ENCODE measurements at places on chromosomes 5 and 9.

DNA sequence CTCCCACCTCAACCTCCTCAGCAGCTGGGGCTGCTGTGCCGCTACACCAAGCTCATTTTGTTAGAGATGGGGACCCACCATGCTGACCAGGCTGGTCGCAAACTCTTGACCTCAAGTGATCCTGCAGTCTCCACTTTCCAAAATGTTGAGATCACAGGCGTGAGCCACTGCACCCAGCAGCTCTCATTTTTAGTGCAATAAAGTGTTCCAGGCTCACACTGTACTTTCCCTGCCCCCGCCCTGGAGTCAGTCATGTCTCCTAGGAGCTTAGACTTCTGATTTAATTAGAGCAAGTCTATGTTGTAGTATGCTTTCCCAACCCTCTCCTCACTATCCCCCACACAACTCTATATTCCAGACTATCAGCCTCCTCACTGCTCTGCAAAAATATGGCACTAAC, 238.0 kb upstream of the ACTBL2 start:
- no peak for DNase-seq

DNA sequence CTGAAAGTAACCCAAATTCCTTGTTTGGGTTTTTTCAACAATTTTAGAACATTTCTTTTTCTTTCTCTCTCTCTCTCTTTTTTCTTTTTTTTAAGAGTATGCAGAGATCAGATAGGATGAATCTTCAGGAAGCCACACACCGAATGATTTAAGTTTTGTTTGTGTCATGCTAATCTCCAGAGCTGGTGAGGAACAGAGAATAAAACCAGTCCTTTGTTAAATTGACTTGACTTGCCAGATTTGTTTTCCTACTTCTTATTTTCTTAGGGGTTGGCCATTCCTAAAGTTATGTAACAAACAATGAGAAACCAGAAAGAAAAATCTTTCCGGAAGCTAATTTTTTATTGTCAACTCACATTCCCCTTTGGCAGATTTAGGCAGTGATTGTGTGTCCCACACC, 1669.3 kb upstream of the CDH6 start:
- DNase-seq, result no peak

DNA sequence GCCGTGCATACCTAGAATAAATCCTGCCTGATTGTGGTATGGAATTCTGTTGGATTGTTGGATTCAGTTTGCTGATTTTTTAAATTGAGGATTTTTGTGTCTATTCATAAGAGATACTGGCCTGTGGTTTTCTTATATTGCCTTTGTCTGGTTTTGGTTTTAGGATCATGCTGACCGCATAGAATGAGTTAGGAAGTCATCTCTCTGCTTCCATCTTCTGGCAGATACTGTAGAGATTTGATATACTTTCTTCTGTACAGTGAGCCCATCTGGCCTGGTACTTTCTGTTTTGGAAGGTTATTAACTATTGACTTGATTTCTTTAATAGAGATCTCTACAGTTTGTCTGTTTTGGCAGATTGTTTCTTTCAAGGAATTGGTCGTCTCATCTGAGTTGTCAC, 14.7 kb downstream of the CEP72 start:
- DNase-seq, result no peak

DNA sequence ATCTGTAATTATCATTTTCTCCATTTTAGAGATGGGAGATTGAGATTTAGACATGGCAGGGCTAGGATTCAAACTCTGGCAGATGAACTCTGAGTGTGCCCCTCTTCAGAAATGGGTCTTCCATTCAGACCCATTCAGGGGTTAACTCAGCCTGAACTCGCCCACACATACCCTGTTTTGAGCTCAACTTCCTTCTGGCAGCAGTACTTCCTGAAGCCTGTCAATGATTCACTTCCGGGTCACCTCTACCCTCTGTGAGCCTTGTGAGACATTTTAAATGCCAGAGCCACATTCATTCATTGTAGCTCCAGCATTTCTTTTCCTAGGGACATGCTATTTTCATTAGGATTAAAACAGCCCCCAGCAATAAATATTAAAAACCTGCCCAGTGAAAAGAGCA, 209.3 kb upstream of the SLC24A2 start:
- DNase-seq, result no peak

- no peak for DNase-seq
Observed at GRCh38 chr5:135319928-135320606, 79.0 kb downstream of the MACROH2A1 start.

DNA sequence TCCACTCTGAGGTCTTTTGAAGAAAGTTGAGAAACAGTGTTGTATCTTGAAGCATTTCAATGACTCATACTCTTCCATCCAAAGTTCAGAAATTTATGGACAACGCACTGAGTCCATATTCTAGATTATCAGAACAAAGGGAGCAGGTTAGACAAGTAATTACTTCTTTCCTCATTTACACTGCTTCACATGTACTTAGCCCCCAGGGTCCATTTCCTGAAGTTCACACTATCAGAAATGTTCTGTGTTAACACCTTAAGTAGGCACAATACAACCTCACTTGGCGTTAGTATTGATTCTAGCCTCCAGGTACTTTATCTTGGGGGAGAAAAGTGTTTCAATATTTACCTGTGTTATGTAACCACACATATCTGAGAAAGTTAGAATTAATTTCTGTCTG, 487.9 kb upstream of the DMAC1 start:
- no peak for DNase-seq

DNA sequence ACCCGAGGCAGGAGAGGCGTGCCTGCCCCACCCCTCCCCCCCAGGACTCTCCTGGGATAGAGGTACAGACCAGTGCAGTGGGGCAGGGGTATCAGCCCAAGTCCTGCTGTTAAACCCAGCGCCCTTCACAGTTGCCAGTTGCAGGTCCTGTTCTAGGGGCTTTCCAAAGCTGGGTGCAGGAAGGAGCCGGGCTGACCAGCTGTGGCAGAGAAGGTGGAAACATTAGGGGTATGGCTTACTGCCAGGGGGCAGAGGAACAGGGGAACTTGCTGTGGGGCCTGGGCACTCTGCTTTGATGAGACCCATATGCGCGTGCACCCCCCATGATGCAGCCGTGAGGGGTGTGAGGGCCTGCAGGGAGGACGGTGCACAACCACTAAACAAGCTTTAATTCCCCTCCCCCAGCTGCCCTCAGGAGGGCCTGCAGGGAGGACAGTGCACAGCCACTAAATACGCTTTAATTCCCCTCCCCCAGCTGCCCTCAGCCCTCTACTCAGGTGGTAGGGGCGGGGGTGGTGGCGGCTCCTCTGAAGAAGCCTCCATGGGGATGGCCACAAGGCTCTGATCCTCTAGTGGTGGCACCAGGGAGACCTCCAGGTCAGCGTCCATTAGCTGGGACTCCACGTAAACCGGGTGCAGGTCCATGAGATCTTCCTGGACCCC, 766 bp upstream of the LRRC26 start:
- no peak for DNase-seq

DNA sequence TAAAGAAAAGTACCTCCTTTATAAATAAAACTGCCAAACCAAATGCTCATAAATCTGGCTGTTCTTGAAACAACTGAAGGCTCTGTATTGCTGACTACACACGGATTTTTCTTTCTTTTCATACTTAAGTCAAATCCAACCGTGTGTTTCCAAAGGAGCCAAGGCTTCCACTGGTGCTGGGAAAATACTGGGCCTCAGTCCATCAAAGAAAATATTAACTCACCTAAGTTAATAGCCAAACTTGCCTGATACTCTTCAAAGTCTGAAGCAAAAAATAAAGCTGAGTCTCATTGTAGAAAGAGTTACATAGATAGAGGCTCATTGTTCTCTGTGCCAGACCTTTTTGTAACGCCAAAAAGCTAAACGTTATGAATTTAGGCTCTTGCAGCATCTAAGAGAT, 350.4 kb upstream of the CDH9 start:
- DNase-seq, result no peak

Measured in hindlimb muscle (tissue), 1 donor.